Left colon (tissue), 2 donors: ENCODE measurements at places on chromosomes 5 and 9.
A peak's percentile ranks its signal among the peaks of the same experiment; 100 is the strongest.

GRCh38 chr9:8569823-8570222 is 770.2 kb upstream of the DMAC1 start:
- no peak for DNase-seq

GRCh38 chr5:97628031-97628430 is 445.0 kb upstream of the RIOK2 start:
- no peak for DNase-seq

DNA sequence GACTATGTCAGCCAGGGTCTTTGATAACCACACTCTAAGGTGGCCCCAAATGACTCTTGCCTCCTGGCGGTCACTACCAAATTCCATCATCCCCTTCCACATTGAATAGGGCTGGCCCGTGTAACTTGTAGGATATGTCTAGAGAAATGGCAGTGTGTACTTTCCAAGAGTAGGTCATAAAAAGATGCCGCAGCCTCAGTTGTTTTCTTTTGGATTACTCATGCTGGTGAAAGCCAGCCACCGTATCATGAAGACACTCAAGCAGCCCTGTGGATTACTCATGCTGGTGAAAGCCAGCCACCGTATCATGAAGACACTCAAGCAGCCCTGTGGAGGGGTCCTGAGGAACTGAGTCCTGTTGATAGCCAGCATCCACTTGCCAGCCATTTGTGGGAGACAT is 172.0 kb upstream of the TBC1D2 start:
- no peak for DNase-seq

DNA sequence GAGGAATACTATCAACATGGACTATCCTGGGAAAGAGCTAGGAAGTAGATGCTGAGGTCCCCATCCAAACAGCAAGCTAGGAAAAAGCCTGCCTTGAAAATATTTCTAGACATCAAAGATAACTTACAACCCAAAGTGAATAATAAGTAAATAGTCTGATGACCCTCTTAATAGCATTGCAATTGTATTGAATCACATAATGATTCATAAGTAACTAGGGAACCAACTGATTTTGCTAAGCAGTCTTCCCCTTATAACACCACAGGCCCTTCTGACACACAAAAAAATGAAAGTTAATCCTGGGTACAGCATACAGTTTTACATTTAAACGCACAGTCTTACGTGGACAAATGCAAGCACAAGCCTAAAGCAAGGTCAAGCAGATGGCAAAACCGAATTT is 199.3 kb downstream of the RFK start:
- no peak for DNase-seq

DNA sequence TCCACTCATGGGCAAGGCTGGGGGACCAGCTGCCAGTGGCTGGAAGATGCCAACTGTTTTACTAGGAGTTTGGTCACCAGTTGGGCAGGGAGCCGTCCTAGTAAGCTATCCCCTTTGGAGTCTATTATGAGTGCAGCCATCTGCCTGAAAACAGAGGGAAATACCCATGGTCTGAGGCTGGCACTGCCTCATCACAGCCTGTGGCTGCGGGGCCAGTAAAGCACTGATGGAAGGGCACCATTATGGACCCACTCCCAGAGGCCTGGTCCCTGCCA is 187.2 kb upstream of the PANK3 start:
- DNase-seq = no peak

DNA sequence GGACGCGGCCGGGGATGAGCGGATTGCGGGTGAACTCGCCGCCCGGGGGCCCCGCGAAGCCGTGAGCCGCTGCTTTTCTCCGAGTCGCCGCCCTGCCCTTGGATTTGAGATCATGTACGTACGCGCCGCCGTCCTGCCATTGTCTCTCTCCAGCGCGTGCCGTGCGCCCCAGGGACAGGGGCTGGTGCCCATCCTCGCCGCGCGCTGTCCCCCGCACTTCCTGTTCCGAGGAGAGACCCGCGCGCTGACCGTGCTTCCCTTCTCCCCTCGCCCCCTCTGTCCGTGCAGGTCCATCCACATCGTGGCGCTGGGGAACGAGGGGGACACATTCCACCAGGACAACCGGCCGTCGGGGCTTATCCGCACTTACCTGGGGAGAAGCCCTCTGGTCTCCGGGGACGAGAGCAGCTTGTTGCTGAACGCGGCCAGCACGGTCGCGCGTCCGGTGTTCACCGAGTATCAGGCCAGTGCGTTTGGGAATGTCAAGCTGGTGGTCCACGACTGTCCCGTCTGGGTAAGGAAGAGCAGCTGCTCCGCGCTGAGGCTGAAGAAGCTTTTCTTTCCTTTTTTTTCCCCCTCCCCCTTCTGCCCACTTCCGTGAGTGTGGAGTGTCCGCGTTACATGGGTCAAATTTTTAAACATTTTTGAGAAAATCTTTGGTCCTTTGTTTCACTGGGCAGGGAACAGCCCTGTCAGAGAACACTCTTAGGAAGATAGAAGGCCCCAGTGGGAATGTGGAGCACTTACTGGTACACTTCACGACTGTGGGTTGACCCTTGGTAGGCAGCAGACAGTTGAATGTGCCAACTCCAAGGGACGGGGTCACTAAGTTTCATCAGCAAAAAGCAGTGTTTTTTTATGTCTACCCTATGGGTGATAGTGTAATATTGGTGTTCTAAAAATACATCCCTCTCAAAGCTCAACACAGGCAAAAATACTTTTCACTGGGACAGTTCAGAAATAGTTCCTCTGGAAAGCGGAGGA is 727 bp downstream of the RHOBTB3 start:
- DNase-seq = peak; percentile 45

- DNase-seq = no peak
These were observed 34.3 kb downstream of the ITK start for GRCh38 chr5:157214861-157215513.

DNA sequence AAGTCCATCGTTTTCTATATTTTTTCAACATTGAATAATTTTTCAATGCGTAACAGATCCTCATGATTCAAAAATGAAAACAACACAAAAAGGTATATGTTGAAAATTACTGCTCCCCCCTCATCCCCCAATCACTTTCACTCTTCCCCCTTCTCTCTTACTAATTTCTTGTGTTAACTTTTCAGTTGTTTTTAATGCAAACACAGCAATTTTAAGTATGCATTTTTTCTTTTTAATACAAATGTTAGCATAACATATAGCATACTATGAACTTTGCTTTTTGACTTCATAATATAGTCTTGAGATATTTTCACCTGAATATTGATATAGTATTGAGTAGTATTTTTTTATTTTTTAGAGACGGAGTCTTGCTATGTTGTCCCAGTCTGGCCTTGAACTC is 41.1 kb upstream of the CAMK4 start:
- no peak for DNase-seq
